ENCODE measurements at places on chromosomes 11 and 22. TPM values are rescaled to one million over a fixed set of nuclear protein-coding genes. Genes with fewer than 3 reads are reported as not detected.

GRCh38 chr11:36509201-36509639 lies 852 bp downstream of the TRAF6 start:
- no peaks in the 10 kb centered on the region for H3K36me3 ChIP-seq
- peak; percentile 24 for DNase-seq
- peaks cover 21% of the 10 kb centered on the region for H3K4me1 ChIP-seq
- H3K27ac ChIP-seq: peak overlapping the region; percentile 75

DNA sequence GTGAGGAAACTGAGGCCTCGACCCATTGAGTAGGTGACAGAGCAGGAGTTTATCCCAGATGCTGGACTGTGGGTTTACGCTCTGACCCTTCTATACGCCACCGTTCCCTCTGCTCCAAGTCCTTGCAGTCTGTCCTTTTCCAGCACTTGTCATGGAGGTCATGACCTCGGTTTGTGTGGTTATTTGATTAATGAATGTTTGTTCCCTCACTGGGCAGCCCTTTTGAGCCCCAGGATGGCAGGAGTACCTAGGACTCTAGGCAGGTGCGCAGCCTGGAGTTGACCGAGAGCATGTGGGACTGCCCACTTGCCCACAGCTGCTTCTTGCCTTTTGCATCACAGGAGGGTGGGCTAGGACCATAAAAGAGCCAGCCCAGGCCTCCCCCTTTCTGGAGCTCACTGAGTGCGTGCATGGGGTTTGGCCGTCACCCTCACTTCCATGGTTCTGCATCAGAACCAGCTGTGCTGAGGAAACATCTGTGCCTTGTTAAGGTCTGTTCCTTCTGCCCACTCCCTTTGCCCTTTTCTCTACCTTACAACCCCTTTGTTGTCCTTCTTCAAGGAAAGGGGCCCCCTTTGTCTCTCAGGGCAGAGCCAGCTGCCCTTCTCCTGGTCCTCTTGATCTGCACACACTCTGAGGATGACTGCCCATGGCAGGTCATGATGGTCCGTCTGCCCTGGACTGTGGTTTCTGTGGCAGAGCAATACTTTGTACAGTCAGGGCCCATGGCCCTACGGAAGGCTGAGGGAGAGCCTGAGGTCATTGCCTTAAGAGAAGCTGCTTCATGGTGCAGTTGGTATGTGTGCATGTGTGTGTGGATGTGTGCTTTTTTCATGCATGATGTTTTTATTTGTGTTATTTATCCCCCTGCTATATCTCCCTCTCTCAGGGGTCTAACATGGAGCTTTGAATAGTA lies 38.2 kb downstream of the BMAL1 start:
- peaks cover 20% of the 10 kb centered on the region for H3K36me3 ChIP-seq
- H3K27me3 ChIP-seq: no peaks in the 10 kb centered on the region

DNA sequence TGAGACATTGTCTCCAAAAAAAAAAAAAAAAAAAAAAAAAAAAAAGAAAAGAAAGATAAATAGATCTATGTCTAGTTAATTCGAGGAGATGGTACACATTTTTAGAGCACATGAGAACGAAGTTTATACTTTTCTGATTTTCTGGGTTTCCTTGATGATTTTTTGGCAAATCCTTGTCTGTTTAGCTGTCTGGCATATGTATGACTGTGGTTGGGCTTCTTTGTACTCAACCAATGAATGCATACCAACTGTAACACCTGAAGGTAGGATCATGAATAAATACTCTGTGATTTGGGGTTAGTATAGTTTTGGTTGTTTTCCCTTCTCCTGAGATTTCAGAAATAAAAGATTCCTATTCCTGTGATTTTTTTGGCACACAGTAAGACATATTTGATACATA lies 63.1 kb downstream of the ARHGEF12 start:
- H3K27me3 ChIP-seq: no peaks in the 10 kb centered on the region
- H3K36me3 ChIP-seq: no peaks in the 10 kb centered on the region
- H3K27ac ChIP-seq: no peak overlapping the region
- H3K4me3 ChIP-seq: no peak overlapping the region
- no peaks in the 10 kb centered on the region for H3K4me1 ChIP-seq
- no peak for DNase-seq

DNA sequence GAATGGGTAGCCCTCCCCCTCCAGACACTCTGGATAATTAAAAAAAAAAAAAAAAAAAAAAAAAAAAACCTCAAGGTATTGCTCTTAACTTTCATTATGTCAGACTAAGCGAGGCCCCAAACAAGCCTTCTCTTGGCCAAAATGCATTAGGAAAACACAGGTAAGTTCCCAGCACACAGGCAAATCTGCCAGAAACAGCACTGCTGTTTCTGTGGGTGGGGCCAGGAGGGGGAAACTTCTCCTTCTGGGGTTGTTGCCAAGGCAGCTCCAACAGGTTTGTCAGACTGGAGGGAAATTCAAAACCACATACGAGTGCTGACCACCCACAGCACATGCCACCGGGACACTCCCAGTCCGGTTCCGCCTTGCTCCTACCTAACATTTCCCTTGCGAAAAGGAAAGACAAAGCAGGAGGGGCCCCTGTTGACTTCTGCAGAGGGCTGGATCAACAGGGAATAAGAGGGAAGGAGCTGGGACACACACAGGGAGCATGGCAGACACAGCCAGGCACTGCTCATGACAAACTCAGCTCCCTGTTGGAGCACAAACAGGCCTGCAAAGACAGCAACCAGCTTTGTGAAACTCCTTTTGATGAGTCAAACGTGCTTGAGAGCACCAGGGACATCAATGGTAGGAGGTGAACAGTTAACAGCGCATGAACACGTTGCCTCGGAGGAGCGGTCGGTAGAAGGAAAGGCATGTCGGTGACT lies 55.0 kb downstream of the MYH9 start:
- H3K27ac ChIP-seq: peak overlapping the region; percentile 92
- peak; percentile 51 for DNase-seq
- H3K4me1 ChIP-seq: peaks cover 100% of the 10 kb centered on the region
- H3K36me3 ChIP-seq: peaks cover 92% of the 10 kb centered on the region
- peak overlapping the region; percentile 44 for H3K4me3 ChIP-seq

- no peaks in the 10 kb centered on the region for H3K36me3 ChIP-seq
- H3K27me3 ChIP-seq: no peaks in the 10 kb centered on the region
- no peak overlapping the region for H3K27ac ChIP-seq
These were observed 590.2 kb upstream of the LRRC4C start for GRCh38 chr11:42049650-42050049.

DNA sequence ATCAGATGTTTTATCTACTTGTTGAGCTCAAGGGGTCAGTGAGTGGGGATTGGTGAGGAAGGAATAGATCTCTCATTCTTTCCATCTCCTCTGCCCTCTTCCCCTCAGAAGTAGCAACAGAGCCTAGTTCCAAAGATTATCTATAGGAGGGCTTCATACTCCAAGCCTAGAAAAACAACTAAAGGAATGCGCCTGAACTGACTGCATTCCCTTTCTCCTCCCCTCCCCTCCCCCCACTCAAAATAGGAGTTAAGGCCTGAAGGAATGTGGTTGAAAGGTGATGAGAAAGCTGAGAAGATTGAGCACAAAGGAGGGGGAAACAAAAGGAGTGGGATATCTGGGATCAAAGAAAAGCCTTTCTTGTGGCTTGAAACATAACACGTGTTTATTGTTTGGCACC lies 10.5 kb downstream of the EMSY start:
- no peaks in the 10 kb centered on the region for H3K4me1 ChIP-seq
- DNase-seq: no peak
- no peaks in the 10 kb centered on the region for H3K27me3 ChIP-seq
- H3K27ac ChIP-seq: no peak overlapping the region
- H3K36me3 ChIP-seq: peaks cover 65% of the 10 kb centered on the region

DNA sequence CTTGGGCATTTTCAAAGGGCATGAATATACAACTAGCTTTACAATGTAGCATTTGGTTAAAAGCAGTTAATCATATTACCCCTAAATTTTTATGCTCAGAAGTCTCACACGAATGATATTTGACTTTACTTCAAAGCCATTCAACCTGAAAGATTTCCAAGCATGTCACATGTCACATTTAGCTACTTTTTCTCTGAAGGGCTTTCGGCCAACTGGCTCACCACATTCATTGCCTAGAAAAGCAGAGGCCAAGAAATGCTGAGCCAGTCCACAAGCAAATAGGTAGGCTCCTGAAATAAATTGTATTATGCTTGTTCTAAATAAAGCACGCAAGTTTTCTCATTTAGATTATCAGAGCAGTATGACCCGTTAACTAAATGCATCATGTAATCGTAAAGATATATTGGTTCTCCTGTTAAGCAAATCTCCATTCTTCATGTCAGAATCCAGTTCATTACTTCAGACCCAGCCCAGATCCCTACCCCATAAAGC lies 30.6 kb downstream of the PAX6 start:
- no peaks in the 10 kb centered on the region for H3K4me1 ChIP-seq
- DNase-seq: no peak
- H3K4me3 ChIP-seq: no peak overlapping the region
- H3K27ac ChIP-seq: no peak overlapping the region
- H3K27me3 ChIP-seq: no peaks in the 10 kb centered on the region

Gene FJX1
- total RNA-seq: not detected

- no peak overlapping the region for H3K27ac ChIP-seq
- H3K4me1 ChIP-seq: no peaks in the 10 kb centered on the region
- H3K27me3 ChIP-seq: no peaks in the 10 kb centered on the region
- no peak overlapping the region for H3K4me3 ChIP-seq
- no peak for DNase-seq
- no peaks in the 10 kb centered on the region for H3K36me3 ChIP-seq
These were observed 32.4 kb upstream of the CBX7 start for GRCh38 chr22:39184586-39185577.

GRCh38 chr11:64629796-64630562 lies 39.0 kb downstream of the SLC22A12 start:
- no peaks in the 10 kb centered on the region for H3K36me3 ChIP-seq
- H3K27ac ChIP-seq: no peak overlapping the region
- no peak for DNase-seq
- peaks cover 8% of the 10 kb centered on the region for H3K4me1 ChIP-seq

Gene KRTAP5-10
- not detected for total RNA-seq

GRCh38 chr11:42625757-42626665 lies 685.8 kb upstream of the API5 start:
- no peak for DNase-seq
- no peaks in the 10 kb centered on the region for H3K4me1 ChIP-seq
- H3K4me3 ChIP-seq: no peak overlapping the region
- no peaks in the 10 kb centered on the region for H3K27me3 ChIP-seq
- H3K27ac ChIP-seq: no peak overlapping the region
- no peaks in the 10 kb centered on the region for H3K36me3 ChIP-seq

DNA sequence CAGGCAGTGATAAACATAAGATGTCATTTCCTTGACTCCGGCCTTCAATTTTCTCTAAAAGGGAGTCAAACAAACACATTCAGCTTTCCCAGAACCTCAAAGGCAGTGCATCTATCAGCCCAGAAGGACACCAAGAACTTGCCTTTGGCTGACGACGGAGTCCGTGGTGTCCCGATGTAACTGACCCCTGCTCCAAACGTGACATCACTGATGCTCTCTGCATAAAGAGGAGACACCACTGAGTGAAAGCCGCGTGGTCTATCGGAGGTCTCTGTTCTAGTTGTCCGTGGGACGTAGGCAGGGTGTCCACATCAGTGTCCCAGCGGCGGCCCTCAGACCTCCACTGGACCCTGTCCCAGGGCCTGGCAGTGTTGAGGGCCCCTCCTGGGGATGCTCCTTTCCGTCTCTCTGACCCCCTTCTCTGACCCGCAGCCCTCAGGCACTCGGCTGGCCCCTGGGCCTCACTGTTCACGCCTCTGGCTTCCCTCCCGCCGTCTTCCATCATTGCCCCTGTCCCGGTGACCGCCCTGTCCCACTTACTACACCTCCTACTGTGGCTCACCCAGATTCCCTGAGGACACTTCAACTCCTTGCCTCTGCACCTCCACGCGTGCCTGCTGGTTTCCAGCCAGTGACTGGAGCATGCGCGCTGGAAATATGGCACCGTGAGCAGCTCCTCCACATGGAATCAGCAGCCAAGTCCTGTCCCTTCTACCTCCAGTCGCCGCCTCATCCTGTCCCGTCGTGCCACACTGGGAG lies 70.4 kb downstream of the NCAPD3 start:
- DNase-seq: no peak
- H3K27ac ChIP-seq: no peak overlapping the region
- H3K4me1 ChIP-seq: no peaks in the 10 kb centered on the region
- H3K36me3 ChIP-seq: peaks cover 54% of the 10 kb centered on the region
- H3K4me3 ChIP-seq: no peak overlapping the region

Gene PNPLA3
- not detected for total RNA-seq

GRCh38 chr11:106418791-106419190 lies 341.3 kb downstream of the AASDHPPT start:
- H3K4me1 ChIP-seq: no peaks in the 10 kb centered on the region
- H3K27ac ChIP-seq: no peak overlapping the region
- H3K27me3 ChIP-seq: no peaks in the 10 kb centered on the region
- H3K4me3 ChIP-seq: no peak overlapping the region
- no peaks in the 10 kb centered on the region for H3K36me3 ChIP-seq

Data from CD4-positive, alpha-beta T cell (primary cell).